ENCODE measurements at places on chromosomes 7 and 10. TPM values are rescaled to one million over a fixed set of nuclear protein-coding genes. Genes with fewer than 3 reads are reported as not detected.

Gene PNLIP
- total RNA-seq: not detected

Gene IRF5
- 25.5 TPM for total RNA-seq

Gene MSMB
- total RNA-seq: not detected

Gene GRM3
- not detected for total RNA-seq

Gene HEPACAM2
- not detected for total RNA-seq

Gene NEURL1
- 1.1 TPM for total RNA-seq

Gene AGR3
- total RNA-seq: not detected

Gene CYP17A1
- not detected for total RNA-seq

Gene ACBD5
- total RNA-seq: 25.2 TPM

Gene AGBL3
- total RNA-seq: 2.8 TPM

Gene MEOX2
- total RNA-seq: not detected

Gene VIPR2
- total RNA-seq: 0.13 TPM

Gene NUTM2A
- total RNA-seq: 0.15 TPM

Gene LAMB4
- total RNA-seq: not detected

Gene RBP4
- total RNA-seq: not detected

Gene MDFIC
- total RNA-seq: 90.7 TPM

Gene SMURF1
- 15.9 TPM for total RNA-seq

Gene ATRNL1
- total RNA-seq: 0.28 TPM

Gene FBXL13
- not detected for total RNA-seq

Gene PRRT4
- not detected for total RNA-seq

Gene ZC3HAV1L
- 17.8 TPM for total RNA-seq

Gene UPK3BL2
- total RNA-seq: 14.0 TPM

Gene TMEM120A
- total RNA-seq: 34.3 TPM

Gene ARL4A
- 19.8 TPM for total RNA-seq

Gene KAZALD1
- total RNA-seq: 0.53 TPM

Gene HOXA7
- not detected for total RNA-seq

Gene TMEM229A
- not detected for total RNA-seq

Gene PRKG1
- not detected for total RNA-seq

Gene CH25H
- not detected for total RNA-seq

Gene ADAM22
- 1.1 TPM for total RNA-seq

Gene COBL
- not detected for total RNA-seq

Gene TSPAN12
- not detected for total RNA-seq

Gene VSTM4
- 0.10 TPM for total RNA-seq

Gene CRYGN
- not detected for total RNA-seq

Gene GIMAP4
- total RNA-seq: 282 TPM

Gene GCK
- not detected for total RNA-seq

Gene TMEM26
- total RNA-seq: not detected

Gene NPC1L1
- total RNA-seq: not detected

Gene BAG3
- 26.3 TPM for total RNA-seq

Gene CUZD1
- 2.1 TPM for total RNA-seq

Gene UBN2
- 11.6 TPM for total RNA-seq

Gene FIS1
- total RNA-seq: 94.5 TPM

Gene HYCC1
- 103 TPM for total RNA-seq

Gene CFAP58
- total RNA-seq: 0.45 TPM

Gene RPEL1
- total RNA-seq: 0.13 TPM

Gene LEP
- not detected for total RNA-seq

Gene CWF19L1
- 36.7 TPM for total RNA-seq

Gene NACAD
- total RNA-seq: 0.60 TPM

Gene CALHM1
- total RNA-seq: 0.58 TPM

Gene EN2
- total RNA-seq: not detected

Gene IL2RA
- 446 TPM for total RNA-seq

Gene IDI2
- total RNA-seq: not detected

Gene FFAR4
- not detected for total RNA-seq

Gene BTRC
- 15.5 TPM for total RNA-seq

Gene ITIH5
- total RNA-seq: not detected

Gene OR2A14
- total RNA-seq: not detected

Gene SPDYE2B
- not detected for total RNA-seq

Gene SLC26A5
- total RNA-seq: not detected

All from activated CD4-positive, alpha-beta memory T cell treated with anti-CD3 and anti-CD28 coated beads, Interleukin-2, amount 10 ng/mL, durations not matched to agents 7 days and 5 days (primary cell).